ENCODE measurements at places on chromosomes 12 and 14.

GRCh38 chr14:92729634-92730358 lies 18.6 kb downstream of the LGMN start:
- DNase-seq, result peak; percentile 39

- DNase-seq, result no peak
These were observed 80.4 kb upstream of the TRHDE start for GRCh38 chr12:72191761-72192160.

DNA sequence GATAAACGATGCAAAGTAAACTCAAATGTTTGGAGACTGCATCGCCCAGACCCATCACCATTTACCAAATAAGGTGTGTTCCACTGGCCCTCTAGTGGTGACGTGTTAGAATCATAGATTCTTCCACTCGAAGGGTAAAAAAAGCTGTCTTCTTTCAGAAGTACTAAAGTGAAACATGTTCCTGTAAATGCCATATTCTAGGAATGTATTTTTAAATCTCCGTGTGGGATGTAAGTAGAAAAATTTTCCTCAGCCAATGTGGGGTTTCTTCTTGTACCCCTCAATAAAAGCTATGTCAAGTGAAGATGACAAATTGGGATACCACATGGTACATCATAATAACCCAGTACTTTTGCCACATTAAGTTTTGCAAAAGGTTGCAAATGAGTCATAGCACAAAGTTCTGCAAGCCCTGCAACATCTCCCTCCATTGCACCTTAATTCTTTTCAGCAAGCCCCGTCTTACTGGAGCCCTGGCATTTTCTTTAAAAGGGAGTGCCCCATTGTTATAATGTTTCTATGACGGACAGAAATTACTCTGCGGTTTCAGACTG lies 100.8 kb downstream of the CCER1 start:
- no peak for DNase-seq

GRCh38 chr14:50057331-50057730 lies 59.0 kb downstream of the VCPKMT start:
- DNase-seq, result no peak

DNA sequence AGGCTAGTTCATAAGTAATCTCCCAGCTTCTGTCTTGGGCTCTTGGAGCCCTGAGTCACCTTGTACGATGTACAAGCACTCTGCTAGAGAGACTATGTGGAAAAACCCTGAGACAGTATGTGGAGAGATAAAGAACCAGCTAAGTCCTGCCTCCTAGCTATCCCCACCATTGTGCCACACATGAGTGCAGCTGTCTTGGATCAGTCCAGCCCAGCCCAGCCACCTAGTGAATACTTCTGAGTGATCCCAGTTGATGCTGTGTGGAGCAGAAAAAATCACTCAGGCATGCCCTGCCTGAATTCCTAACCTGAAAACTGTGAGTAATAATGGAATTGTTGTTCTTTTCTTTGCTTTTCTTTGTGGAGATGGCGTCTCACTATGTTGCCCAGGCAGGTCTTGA lies 5.1 kb upstream of the SERPINA6 start:
- DNase-seq, result no peak

DNA sequence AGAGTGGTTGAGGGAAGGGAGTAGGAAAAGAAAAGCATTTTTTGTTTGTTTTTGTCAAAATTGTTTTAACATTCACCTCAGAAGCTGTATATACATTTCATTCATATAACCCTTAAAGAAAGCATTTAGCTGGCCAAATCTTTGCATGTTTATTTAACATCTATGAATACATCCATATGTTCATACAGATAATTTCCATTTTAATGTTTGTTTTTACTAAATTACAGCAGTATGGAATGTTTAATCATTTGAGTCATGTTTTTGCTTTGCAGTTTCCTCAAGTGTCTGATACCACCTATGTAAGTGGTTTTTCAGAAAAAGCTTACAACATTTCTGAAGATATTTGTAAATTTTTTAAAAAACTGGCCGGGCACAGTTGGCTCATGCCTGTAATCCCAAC lies 84.3 kb upstream of the ATF1 start:
- no peak for DNase-seq

GRCh38 chr14:75025082-75025481 lies 22.4 kb downstream of the EIF2B2 start:
- DNase-seq, result no peak

DNA sequence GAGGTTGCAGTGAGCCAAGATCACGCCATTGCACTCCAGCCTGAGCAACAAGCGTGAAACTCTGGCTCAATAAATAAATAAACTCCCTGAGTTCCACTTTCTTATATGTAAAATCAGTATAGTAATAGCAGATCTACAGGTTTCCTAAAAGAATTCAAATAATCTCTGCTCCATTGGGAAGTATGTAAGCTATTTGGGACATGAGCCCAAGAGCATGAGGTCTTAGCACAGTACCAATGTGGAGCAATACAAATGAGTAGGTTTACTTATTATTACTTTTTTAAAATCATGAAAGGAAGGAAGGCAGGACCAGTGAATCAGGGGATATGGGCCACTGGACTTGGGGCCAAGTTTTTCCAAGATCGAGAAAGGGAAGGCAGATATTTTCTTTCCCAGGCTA lies 216.9 kb upstream of the DIO2 start:
- no peak for DNase-seq

- no peak for DNase-seq
These were observed 127.9 kb downstream of the EFCAB11 start for GRCh38 chr14:89826596-89826995.

GRCh38 chr14:88829188-88829587 lies 4.7 kb downstream of the TTC8 start:
- no peak for DNase-seq

DNA sequence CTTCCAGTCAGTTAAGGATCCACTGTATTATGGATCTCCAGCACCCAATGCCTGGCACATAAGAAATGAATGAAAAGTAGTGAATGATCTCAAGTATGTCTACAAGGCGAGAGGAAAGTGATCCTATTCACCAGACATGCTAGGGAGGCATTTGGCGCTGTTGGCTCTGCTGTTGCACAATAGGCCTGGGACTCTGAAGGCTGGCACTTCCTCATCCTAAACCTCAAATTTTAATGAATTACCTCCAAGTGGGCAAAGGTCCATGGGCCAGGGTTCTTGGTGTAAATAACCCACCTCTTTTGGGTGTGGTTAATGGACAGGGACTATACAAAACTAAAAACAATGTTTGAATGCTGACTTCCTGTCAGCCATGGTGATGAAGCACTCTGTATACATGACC lies 173.4 kb upstream of the PZP start:
- no peak for DNase-seq

- DNase-seq, result no peak
These were observed 1.1 kb upstream of the ATXN2 start for GRCh38 chr12:111600205-111600642.

DNA sequence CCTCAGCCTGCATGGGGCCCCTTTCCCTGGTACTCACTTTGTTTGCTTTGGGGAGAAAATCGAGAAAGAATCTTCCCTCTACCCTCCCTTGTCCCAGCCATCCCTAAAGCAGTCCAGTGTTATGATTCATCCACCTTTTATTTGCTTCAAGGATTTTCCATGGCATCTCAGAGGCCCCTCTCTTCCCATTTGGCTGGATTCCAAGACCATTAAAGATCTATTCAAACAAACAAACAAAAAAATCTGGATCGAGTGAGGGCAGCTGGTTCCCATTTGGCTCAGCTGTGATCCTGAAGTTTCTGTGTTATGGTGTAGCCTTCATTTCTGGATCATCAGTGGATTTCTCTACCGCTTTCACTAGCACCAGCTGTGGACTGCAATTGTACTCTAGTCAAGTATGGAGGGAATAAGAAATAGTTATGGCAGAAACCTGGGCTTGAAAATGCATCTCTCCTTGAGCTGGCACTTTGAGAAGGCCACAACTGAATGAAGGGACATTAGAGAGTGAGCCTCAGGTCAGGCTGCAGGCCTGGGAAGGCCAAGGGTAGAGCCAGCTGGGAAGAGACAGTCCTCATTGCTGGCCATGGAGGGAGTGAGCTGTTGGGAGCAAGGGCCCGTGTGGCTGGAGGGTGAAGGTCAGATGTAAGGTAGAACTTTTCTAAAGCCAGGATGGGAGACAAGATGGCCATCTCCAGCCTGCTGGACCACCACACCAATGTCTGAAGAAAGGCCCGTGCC lies 13.7 kb downstream of the KRT71 start:
- no peak for DNase-seq

- no peak for DNase-seq
These were observed 15.1 kb upstream of the DRAM1 start for GRCh38 chr12:101862245-101862644.
